ENCODE measurements at places on chromosomes 2 and 18.

- no peak for DNase-seq
Observed at GRCh38 chr18:42578792-42579191, 536.7 kb downstream of the RIT2 start.

DNA sequence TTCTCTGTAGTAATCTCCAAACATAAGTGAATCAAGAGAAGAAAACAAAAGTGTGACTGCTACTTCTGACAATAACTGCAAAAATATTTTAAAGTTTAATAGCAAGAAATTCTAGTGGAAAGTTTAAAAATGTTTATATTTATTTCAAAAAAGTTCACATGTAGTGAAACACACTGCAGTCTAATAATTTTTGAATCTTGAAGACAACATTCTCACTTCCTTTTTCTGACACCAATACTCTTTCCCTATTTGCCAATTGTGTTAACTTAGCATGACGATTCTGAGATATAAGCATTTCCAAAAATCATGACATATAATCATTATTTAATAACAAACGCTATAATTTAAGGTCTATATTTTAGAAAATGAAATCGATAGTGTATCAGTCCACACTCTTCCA is 429.1 kb upstream of the PKDCC start:
- DNase-seq, result no peak

- DNase-seq, result no peak
Observed at GRCh38 chr2:112840068-112840445, 3.5 kb upstream of the IL1B start.

DNA sequence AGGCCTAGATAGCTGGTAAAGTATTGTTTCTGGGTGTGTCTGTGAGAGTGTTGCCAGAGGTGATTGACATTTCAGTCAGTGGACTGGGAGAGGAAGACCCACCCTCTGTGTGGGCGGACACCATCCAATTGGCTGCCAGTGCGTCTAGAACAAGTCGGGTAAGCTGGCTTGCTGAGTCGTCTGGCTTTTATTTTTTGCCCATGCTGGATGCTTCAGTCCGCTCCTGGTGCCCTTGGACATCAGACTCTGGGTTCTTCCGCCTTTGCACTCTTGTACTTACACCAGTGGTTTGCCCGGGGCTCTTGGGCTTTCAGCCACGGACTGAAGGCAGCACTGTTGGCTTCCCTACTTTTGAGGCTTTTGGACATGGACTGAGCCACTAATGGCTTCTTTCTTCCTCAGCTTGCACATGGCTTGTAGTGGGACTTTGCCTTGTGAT is 24.3 kb downstream of the DIS3L2 start:
- no peak for DNase-seq

DNA sequence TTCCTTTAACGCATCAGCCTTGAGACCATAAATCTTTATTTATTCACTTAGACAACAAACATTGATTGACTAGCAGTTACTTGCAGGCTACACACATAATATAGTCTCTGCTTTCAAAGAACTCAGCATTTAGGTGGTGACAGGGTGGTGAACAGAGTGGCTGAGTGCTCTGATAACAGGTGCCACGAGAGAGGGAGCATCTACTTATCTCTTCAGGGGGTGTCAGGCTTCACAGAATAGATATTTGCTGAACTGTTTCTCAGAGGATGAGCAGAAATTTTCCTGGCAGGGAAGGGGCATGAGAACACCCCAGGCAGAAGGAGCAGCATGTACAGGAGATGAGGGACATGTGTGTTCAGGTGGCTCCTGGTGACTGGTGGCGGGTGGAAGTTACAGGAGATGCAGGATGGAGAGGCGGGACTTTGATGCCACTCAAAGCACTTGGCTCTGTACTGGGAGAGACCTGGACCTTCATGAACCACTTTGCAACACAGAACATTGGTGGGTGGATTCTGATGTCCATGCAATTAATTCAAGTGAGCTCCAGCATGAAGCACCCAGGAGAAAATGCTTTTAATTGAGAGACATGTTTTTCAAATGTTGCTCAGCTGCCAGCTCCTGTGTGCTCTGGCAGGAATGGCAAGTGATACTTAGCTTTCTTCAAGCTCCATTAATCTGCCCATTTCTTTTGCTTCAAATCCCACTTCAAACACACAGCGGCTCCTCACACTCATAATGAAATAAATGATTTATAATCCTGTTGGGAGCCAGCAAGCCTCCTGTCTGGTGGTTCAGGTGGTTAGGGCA is 248.9 kb downstream of the MYCN start:
- no peak for DNase-seq

- DNase-seq, result no peak
Observed at GRCh38 chr2:119683074-119683712, 4.2 kb downstream of the TMEM177 start.

- DNase-seq, result no peak
Observed at GRCh38 chr2:201353116-201353515, 4.0 kb downstream of the FLACC1 start.

GRCh38 chr2:4937550-4937949 is 754.6 kb upstream of the SOX11 start:
- DNase-seq, result no peak

DNA sequence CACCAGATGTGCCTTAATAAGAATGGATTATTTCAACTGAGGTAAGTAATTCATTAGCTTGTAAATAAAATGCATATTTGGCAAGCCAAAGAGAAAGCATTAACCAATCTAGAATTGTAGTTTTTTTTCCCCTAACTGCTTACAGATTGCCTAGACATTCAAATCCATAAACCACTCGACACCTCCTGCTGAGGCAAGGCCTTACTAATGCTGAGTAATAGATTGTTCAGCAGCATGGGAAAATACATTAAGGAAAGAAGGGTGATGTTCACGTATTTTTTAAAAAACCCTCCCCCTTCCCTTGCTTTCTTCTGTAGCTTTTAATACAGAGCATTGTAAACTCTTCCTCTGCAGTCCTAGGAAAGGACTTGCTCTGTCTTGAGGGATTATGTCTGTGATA is 17.0 kb upstream of the LINC00305 start:
- no peak for DNase-seq

DNA sequence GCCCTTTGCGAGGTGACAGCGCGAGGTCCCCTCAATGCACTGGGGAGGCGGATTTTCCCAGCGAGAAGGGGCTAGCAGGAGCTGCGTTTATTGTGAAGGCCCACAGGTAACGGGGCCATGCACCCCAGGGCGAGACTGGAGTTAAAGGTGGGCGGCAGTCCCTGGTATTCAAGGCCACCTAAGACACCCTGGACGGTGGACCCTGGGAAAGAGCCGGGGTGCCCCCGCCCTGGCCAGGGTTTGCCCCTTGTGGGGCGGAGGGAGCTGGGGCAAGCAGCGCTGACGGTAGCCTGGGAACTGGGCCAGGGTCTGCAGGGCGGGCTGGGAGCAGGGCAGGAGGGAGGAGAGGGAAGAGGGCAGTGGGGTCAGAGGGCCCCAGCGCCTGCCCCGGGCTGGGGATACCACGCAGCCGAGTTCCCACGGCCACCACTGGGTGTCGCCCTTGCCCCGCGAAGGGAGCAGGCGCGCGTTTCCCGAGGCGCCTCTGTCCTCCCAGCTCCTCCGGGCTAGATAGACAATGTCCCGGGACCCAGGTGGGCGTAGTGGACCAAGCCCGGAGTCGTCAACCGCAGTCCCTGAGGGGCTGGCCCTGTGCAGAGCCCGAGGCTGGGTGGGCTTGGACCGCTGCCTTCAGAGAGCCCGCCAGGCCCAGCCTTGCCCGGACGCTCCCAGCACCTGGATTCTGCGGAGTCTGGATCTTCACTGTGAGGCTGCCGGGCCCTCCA is 80.2 kb downstream of the SMAD4 start:
- peak; percentile 78 for DNase-seq

DNA sequence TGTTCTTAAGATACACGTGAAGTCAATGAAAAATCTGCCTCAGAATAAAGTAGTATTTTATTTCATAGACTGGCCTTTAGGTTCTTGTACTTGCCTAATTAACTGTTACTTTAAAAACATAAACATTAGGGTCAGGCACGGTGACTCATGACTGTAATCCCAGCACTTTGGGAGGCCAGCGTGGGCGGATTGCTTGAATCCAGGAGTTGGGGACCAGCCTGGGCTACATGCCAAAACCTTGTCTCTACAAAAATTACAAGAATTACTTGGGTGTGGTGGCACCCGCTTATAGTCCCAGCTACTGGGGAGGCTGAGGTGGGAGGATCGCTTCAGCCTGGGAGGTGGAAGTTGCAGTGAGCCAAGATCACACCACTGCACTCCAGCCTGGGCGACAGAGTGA is 16.0 kb upstream of the SNORC start:
- no peak for DNase-seq

DNA sequence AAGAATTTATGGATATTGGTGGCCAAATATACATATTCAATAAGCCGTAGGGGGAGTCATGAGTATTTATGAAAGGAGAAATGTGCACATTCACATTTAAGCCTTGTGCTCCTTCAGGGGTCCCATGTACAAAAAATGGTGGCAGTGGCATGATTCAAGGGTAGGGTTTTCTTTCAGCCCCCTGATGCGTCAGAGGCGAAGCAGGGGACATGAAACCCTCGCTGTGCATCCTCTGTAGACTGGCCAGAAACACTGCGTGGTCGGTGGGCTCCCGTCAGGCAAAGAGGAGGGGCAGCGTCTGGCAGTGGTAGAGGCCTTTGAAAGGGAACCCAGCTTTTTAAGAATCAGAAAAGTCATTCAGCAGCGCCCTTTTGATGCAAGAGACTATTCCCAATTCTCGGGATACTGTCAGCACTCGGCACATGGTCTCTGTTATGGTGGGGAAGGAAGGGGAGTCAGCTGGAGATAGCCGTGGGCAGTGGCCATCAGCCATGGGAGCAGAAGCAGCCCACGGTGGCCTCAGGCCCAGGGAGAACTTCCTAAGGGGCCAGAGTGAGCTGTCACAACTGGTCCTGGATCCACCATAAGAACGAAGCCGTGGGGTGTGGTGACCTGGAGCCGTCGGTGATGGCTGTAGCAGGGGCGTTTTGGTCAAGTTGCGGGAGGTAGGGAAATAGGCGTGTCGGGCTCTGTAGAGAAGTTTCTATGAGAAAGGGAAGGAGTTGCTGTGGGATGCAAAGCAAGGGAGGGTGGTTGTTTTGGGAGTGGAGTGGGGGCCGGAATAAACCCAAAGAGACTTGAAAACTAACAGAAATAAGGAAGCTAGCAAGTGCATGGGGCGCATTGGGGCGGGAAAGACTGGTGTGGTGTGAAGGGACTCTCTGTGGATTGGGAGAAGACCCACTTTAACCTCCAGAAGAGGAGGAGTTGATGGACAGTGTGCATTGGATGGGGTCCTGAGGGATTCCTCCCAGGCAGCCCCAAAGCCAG is 95.6 kb downstream of the SH3BP4 start:
- no peak for DNase-seq

GRCh38 chr2:10252661-10253060 is 50.0 kb upstream of the HPCAL1 start:
- DNase-seq, result no peak

- DNase-seq, result no peak
Observed at GRCh38 chr18:677951-678381, 20.5 kb downstream of the TYMS start.

- DNase-seq, result no peak
Observed at GRCh38 chr2:216934623-216935022, 74.8 kb upstream of the TNP1 start.

DNA sequence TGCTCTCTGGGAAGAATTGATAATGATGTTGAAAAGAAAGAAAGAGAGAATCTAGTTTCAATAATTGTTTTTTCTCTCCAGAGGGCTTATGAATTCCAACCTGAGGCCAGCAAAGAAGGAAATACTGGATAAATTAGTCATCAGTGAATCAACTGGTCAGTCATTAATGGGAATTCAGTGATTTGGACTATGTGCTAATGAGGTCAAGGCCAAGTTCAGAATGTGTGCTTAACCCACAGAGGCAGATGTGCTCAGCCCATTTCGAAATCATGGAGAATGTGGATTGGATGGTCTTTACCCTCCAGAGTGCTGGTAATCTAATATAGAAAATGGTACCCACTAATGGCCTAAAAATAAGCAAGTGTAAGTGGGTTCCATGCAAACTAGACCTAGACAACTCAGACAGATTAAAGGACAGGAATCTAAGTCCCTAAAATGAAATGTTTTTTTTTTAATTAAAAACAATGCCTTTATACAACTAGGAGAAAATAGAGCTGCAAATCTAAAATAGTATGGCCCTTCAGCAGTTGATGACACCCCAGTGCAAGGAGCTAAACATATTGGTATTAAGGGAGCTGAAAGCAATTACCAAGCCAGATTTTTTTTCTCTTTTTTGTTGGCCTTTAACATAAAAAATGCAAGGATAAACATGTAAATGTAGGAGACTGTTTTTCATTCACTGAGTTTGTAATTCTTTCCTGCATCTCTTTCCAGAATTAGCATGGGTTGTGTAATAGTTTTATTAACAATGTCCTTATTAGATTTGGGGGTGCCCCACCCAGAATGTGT is 296.9 kb downstream of the SATB2 start:
- no peak for DNase-seq

DNA sequence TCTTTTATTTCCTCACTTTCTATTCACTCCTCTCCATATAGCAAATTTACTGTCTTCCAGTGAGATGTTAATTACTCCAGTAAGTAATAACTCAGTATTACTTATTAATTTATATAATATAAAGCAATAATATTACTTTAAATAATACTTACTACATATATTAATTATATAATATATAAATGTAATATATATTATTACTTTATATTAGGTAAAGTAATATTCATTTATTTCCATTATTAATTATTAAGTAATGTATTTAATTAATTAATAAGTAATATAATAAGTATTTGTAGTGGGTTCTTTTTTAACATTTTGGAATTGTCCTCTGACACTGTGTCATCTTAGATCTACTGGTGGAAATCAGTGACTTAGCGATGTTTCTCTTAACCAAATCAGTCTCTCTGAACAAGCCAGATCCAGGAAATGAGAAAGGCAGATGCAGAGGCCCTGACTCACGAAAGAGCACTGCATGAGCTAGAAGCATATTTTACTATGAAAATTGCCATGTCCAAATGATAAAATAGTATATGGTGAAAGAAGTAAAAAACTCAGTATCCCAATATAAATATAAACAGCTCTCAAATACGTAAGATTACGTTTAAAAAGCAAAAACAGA is 115.9 kb downstream of the DSEL start:
- DNase-seq, result no peak

DNA sequence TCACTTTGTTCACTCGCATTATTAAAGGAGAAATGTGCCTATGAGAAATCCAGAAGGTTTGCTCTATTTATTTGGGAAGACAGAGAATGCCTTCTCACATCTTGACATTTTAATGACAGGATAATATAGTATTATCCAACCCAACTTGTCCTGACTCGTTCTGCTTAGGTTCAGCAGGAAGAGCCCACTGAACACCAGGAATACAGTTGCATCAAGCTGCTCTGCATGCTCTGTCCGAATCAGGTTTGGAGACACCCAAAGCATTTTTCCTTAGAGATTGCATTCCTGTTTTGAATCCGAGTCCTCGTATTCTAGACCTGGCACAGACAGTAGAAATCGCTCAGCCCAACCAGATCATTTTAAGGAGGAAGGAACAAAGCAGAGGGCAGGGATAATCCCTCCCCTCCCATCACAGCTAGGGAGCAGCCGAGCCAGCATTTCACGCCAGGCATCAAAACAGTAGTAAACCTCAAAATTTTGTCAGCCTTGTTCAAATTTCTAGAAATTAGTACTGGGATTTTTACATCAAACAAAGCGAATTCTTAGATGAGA is 837.4 kb upstream of the ID2 start:
- DNase-seq, result no peak

GRCh38 chr2:187349326-187349944 is 98.6 kb downstream of the CALCRL start:
- no peak for DNase-seq
